ENCODE measurements at places on chromosomes 11 and 22.

DNA sequence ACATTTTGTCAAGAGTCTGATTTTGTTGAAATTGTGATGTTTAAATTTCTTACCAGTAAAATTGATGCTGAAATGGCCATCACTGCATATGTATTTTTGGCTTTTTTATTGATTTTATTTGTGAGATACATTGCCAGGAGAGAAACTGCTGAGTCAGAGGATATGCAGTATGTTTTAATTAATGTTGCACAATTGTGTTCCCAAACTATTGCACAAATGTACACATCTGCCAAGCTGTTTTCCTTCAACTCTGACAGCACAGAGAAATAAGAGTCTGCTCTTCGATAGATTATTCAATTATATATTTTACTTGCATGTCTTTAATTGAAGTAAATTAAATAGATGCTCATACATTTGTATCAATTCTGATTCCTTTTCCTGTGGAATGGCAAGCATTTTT lies 640.2 kb upstream of the LUZP2 start:
- DNase-seq: no peak

GRCh38 chr11:124661553-124661952 lies 12.0 kb downstream of the SIAE start:
- DNase-seq: no peak

DNA sequence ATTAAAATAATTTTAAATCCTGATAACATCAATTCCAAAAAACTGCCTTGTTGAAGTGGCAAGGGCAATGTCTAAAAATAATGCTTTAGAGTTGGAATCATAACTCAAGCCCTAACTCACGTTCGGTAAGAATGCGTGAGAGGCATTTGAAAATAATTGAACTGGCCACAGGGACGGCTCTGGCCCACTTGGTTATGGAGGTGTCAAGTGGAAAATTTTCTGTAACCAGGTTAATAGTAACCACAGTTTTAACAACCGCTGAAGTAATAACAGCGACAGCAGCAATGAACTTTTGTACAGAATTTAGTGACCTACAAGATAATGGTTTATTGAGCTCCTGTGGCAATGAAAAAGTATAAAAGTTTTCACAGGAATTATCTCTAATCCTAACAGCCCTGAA lies 79.4 kb downstream of the ETS1 start:
- no peak for DNase-seq

GRCh38 chr11:76660533-76661305 lies 9.8 kb downstream of the LRRC32 start:
- DNase-seq: no peak

- no peak for DNase-seq
These were observed 86.1 kb upstream of the WNT7B start for GRCh38 chr22:46062971-46063631.

GRCh38 chr11:76234021-76234415 lies 27.7 kb upstream of the WNT11 start:
- no peak for DNase-seq

DNA sequence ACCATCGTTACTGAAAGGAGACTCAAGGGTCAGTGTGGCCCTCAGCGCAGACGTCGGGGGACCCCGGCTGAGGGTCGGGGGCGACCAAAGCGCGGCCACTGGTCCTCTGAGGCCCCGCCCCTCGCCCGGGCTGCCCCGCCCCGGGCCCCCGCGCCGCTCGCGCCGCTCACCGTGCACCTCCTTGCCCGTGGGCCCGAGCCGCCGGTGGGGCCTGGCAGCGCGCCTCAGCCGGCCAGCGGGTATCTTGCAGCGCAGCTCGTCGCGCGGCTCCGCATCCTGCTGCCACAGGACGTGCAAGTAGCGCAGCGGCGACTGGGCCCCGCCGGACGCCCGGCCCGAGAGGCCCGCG lies 419 bp downstream of the ANKRD54 start:
- DNase-seq: no peak

- no peak for DNase-seq
These were observed 289.6 kb downstream of the ETS1 start for GRCh38 chr11:128297805-128298204.

DNA sequence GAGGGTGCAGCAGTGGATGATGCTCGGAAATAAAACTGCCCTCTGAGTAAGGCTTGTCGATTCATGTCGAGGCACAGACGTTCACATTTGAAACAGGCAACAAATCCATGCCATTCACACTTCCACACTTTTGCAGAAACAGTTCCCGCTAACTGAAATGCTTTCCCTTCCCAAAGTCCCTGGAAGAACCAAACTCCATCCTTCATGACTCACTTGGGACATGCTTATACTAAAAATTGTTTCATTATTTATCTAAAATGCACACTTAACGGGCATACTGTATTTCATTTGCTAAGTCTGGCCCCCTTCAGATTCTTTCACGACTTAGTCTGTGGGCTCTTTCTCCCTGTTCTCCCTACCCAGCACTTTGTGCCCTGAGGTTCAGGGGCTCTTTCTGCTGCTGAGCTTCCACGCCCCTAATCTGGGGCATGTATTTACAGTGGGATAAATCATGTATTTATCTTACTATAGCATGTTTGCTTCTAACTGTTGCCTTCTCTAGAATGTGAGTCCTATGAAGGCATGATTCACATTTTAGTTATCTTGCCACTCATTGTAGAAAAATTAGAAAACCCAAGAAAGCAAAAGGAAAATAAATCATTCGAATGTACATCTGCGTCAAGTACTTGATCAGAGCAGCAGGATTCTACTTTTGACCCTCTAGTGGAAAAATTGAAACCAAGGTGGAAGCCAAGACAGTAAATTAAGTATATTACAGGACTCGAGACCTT lies 12.5 kb downstream of the SCGB1A1 start:
- no peak for DNase-seq

- no peak for DNase-seq
These were observed 586.8 kb downstream of the NTM start for GRCh38 chr11:131957201-131957600.

DNA sequence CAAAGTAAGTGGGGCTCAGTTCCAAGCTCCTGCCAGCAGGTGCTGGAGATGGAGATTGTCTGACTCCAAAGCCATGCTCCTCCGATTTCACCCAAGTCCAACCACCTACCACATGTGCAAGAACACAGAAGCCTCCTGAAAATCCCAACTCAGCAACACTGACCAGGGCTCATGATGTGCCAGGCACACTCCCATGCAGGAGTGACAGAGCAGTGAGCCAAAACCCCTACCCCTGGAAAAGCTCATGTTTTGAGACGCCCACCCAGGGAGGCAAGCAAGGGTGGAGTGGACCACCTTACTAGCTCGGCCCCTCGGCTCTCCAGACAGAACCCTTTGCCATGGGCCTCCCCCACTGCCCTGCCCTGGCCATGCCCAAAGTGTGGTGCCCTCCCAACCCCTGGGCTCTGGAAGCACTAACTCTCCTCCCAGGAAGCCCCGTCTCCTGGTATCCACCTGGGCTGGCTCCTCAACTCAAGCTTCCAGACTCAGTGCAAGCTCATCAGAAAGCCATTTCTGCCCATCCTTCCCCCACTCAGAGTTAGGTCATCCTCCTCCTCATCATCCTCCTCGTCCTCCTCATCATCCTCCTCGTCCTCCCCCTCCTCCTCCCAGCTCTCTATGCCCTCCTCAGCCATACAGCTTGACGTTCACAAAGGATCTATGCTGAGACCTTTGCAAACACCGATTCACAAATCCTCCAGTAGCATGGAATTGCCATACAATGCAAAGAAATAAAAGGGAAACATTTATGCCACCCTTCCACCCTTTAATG lies 154.9 kb downstream of the MPPED1 start:
- no peak for DNase-seq

- DNase-seq: no peak
These were observed 35.7 kb downstream of the NECTIN1 start for GRCh38 chr11:119693253-119693815.

GRCh38 chr11:119964136-119965025 lies 173.5 kb downstream of the TRIM29 start:
- no peak for DNase-seq

DNA sequence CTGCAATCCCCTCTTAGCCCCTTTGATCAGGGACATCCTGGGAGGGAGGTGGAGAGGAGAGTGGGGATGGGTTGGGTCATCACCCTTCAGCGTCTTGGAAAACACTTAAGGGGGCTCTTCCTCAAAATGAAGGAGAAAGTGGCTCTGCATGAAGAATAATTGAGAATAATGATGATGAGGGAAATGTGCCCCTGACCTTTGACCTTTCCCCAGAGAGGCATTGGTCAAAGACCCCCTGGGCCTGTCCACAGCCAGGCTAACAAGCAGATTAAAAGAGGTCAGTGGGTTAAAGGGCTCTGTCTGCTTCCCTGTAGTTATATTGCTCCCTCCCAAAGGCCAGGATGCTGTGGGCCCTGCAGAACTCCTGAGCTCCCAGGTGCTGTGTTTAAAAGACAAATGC lies 68.7 kb downstream of the NAV2 start:
- DNase-seq: no peak

DNA sequence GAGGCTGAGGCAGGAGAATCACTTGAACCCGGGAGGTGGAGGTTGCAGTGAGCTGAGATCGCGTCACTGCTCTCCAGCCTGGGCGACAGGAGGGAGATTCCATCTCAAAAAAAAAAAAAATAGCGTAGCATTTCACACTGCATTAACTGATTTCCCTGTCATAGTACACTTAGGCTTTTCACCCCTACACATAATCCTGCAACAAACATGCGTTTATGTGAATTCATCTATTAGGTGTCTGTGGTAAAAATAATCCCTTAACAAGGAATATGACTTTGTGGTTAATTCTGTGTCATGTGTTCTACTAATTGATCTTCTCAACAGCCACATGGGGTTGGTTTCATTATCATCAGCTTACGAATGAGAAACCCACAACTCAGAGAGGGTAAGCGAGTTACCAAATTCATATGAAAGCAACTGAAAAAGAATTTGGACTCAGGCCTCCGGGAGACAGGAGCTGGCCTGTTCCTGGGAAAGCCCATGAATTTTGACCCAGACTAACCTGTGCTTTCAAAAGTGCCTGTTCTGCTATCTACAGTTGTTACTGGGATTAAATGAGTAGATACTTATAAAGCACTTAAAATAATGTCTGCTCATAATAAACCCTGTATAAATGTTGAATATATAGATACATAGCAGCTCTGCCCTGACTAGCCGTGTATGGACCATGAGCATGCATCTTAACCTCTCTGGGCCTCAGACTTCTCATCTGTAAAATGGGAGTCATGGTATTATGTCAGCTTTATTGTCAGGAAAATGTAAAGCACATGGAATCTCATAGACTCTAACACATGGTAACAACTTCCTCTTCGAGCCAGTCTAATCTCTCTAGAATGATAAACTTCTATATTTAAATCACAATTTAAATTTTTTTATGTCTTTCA lies 36.6 kb downstream of the KCNJ1 start:
- no peak for DNase-seq

- no peak for DNase-seq
These were observed 327.4 kb downstream of the MN1 start for GRCh38 chr22:27474112-27474571.

GRCh38 chr11:99911116-99911515 lies 776.0 kb upstream of the ARHGAP42 start:
- no peak for DNase-seq
